Renal pelvis (tissue), 12 donors: ENCODE measurements at places on chromosomes 5 and 9.

DNA sequence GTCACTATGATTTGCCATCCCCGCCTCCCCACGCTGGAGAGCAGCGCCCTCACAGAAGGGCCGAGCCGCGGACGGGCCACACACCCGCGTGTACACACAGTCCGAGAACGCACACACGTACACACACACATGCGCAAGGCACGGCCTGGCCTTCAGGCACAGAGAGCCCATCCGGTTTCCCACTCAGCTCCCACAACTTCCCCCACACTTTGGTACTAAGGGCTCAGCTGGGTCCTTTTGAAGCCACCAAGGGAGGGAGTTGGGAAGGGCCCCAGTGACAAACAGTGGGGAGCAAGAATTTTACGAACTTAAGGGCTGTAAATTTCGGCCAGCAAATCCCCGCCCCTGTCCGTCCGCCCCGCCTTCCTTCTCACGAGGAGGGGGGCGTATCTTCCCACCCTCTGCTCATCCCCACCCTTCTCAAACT lies 133.3 kb upstream of the HAND1 start:
- DNase-seq, result peak; percentile 4

- no peak for DNase-seq
Measured at GRCh38 chr9:120413121-120414048, 166.6 kb downstream of the CDK5RAP2 start.

DNA sequence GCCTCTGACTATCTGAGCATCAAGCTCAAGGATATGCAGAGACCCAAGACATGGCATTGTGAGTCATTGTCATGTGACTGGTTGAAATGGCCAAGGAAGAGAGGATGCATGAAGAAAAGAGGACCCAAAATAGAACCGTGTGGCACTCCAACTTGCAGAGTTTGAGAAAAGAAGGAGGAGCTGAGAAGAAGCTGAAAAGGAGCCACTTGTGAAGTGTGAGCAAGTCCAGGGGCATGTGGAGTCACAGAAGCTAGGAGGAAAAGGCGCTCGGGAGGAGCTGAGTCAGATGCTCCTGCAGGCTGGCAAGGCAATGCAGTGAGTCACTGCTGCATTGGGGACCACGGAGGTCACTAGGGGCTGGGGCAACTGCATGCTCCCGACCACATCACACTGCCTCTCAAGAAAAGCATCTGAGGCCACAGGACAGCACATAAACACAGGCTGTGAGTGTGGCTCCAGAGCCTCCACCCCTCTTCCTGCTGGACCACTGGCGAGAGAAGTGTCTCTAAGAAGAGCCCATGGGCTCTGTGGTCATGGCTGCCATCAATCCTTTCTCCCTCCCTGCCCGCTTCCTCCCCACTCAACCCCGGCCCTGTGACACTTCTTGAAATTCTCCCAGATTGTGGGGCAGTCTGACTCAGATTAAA lies 197.6 kb downstream of the DRD1 start:
- no peak for DNase-seq

- DNase-seq, result no peak
Measured at GRCh38 chr5:84384604-84385575, at the start of gene EDIL3. EDIL3 (minus strand) TSS chr5:84384880; CDS start chr5:84384374, 506 bp downstream.

- DNase-seq, result no peak
Measured at GRCh38 chr5:57360871-57361270, 121.7 kb downstream of the ACTBL2 start.

- DNase-seq, result no peak
Measured at GRCh38 chr9:129990269-129991010, 52.5 kb downstream of the FNBP1 start.
